ENCODE measurements at places on chromosomes 2 and 18.

- DNase-seq: no peak
These were observed 113.7 kb upstream of the ZFP36L2 start for GRCh38 chr2:43340066-43340465.

DNA sequence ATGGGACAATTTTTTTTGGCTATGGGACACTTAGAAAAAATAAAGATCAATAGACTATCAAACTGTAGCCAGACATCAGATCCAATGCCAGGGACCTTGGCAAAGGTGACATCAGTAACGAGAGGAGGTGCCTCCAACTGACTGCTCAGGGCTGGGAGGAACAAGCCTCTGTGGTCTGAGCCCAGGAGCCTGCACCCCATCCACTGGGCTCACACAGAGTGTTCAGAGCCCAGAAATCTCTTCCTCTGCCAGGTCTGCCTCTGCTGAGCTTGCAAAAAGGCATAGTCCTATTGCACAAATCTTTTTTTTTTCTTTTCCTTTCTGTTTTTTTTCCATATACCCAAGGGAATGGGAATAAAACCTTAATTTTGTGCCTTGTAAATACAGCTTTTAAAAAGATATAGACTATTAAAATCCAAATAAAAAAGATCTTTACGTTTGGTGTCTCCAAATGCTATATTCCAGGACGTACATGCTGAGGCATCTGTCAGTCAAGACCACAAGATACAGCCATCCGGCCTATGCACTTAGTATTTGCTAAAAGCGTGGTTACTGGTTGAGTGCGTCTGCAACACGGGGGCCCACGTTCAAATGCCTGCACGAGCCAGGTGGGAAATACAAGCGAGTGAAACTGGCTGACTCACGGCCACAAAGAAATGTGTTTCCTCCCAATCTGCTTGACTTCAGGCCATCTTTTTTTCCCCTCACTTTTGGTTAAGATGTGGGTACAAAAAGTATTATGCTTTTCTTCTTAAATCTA is 7.8 kb upstream of the ARHGAP25 start:
- DNase-seq: no peak

GRCh38 chr2:196520605-196521004 is 118.9 kb upstream of the CCDC150 start:
- no peak for DNase-seq

DNA sequence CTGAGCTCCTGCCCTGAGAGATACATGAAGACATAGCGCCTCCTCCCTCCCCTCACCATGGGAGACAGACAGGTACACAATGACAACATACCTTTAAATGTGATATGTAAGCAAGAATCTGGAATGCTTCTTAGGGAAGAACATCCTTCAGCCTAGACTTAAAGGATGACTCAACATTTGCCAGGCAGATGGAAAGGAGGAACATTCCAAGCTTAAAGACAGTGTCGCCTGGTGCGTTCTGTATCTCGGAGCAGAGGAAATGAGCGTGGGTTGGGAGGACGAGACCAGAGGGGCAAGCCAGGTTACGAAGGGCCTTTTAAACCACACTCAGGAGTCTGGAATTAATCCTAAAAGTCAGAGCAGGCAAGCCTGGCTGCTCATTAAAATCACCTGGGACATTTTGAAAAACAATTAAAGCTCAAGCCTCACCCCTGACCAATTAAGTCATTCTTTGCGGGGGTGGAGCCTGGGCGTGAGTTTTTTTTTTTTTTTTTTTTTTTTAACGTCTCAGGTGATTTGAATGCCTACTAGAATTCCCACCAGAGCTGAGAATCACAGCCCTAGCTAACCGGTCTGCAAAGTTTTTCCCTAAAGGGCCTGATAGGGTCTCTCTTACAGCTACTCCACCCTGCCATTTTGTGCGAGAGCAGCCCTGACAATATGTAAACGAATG is 131.2 kb upstream of the SEC11C start:
- DNase-seq: no peak

DNA sequence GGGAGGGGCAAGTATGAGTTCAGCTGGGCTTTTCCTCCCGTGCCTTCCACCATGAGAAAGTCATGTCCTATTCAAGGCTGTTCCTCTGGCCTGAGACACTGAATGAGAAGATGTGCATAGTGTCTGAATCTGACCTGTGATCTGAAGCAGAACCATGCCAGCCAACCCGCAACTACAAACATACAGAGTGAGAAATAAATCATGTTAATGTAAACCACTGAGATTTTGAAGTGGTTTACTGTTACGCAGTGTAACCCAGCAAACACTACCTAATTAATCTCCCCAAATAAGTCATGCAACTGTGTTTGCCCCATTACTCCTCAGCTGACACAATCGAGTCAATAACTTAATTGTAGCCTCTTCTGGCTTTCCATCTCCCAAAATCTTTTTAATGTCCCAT is 49.2 kb downstream of the METTL4 start:
- DNase-seq: no peak

GRCh38 chr2:36371928-36372391 is 16.4 kb downstream of the CRIM1 start:
- DNase-seq: no peak

GRCh38 chr2:148658807-148659722 is 14.5 kb downstream of the EPC2 start:
- DNase-seq: no peak

DNA sequence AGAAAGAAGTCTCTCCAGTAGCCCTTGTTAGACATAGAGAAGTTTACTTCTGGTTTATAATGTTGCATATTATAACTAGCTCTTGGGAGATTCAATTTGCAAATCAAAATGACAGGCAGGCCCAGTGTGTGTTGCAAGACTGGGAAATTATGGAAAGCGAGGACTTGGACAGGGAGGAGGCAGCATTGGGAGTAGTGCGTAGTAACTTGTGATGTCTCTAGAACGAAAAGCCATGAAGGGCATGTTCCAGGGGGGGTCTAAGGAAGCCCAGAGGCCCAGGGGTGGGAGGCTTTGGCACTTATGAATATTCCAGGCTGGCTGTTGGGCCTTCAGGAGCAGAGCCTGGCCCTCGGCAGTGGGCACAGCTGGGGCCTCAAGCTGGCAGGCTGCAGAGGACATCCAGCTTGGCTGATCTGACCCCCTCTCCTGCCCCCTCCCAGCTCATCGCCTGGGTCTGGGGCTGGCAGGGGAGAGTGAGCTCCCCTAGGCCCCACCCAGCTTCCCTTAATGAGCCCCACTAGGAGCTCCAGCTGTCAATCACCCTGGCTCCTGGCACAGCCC is 55.3 kb upstream of the TCF7L1 start:
- no peak for DNase-seq

- no peak for DNase-seq
These were observed at the start of gene TGIF1 for GRCh38 chr18:3450012-3450798. Gene TGIF1 (plus strand): TSS chr18:3450172. CDS start chr18:3450490, 318 bp downstream.

- no peak for DNase-seq
These were observed 104.8 kb upstream of the FN1 start for GRCh38 chr2:215540658-215541057.

- DNase-seq: no peak
These were observed 138.6 kb downstream of the ALK start for GRCh38 chr2:29782549-29783458.

GRCh38 chr2:203327582-203327900 is 653 bp upstream of the ABI2 start:
- peak; percentile 36 for DNase-seq

- DNase-seq: no peak
These were observed 22.7 kb downstream of the MRO start for GRCh38 chr18:50797142-50797541.

DNA sequence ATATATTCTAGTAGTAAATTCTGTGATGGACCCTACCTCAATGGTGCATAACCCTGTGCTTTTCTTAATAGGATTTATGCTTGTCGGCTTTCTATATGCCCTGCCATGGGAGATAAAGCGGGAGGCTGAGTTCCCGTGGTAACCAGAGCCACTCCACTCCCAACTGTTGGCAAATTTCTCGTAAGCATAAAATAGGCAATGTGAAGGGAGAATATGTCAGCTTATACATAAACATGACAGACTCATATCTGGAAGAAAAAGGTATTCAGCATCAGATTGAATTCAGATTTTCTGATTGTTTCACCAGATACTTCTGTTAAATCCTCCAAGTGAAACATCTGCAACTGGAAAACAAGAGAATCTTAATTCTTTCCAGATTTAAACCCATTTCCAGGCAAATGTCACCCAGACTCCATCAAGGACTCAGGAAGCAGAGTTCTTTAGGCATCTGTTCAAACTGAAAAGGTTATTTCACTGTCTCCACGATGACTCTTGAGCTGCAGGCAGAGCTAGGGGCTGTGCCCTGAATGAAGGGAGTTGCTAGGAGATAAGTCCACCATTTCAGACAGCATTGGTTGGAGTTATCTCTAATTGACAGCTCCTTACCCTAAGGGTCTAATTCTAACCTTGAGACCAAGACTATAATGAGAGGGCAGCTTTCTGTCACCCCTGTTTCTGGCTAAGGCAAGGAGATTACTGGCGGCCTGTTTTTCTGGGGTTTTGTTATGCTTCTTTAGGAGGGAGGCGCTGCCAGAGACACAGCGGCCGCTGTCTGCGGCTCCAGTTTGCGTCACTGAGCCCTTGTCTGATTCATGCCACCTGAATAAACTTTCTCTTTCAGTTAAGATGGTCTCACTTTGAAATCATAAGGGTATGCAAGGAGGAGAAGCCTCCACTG is 381.3 kb downstream of the SOX11 start:
- peak; percentile 88 for DNase-seq

- DNase-seq: peak; percentile 91
These were observed 49.8 kb upstream of the TNP1 start for GRCh38 chr2:216909541-216910210.

- no peak for DNase-seq
These were observed 324.0 kb downstream of the GALNT13 start for GRCh38 chr2:154195644-154196195.

- no peak for DNase-seq
These were observed 59.6 kb downstream of the FASTKD2 start for GRCh38 chr2:206824993-206825392.

DNA sequence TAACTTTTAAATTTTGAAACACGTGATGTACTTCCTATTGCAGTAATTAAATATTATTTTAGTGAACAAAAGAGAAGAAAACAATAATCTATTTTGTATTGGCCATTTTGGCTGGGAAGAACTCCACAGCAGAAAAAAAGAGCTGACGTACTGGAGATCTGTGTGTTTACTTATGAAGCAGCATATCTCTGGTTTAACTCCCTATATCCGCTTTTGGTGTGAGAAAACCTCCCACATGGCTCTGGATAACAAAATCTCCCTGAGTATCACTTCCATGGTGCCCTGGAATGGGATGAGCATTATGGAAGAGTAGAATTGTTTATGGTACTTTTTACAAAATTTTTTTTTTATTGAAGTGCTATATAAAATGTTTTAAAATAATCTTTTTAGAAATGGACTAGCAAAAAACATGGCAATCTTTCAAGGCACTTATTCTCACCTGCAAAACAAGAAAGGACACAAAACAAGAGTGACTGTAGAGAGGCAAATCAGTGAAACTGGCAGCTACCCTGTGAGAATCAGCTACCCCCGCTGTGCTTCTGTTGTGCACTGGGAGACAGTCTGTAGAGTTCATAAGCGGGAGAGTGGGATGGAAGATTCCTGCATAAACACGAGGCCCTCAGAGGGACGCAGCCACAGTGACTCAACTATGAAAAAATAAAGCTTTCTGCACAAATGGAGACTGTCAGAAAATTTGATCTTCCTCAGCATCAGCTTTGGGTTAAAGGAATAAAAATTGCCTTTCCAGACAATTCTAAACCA is 762.2 kb upstream of the HS6ST1 start:
- DNase-seq: no peak

GRCh38 chr2:224576088-224576715 is 9.0 kb downstream of the CUL3 start:
- no peak for DNase-seq

- no peak for DNase-seq
These were observed 131.3 kb upstream of the TWIST2 start for GRCh38 chr2:238716585-238716984.

DNA sequence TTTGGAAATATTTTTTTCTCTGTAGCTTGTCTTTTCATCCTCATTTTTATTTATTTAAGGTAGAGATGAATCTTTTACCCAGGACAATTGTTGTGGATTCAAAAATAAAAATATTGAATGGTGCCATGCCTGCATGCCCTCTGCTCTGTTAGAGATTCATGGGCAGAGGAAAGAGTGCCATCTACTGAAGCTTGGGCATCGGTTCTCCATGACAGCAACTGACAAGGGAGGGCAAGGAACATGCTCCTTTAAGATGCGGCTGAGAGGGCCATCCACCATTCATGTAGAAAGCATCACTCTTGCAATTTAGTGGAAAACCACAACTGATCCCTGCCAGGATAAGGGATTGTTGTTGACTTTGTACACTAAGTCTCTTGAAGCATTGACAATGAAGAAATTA is 79.9 kb downstream of the PARD3B start:
- DNase-seq: no peak

- no peak for DNase-seq
These were observed 65.0 kb upstream of the CDKL4 start for GRCh38 chr2:39308778-39309177.

GRCh38 chr2:185145316-185146121 is 547.2 kb downstream of the ZNF804A start:
- DNase-seq: no peak
